ENCODE measurements at places on chromosomes 1 and 21.
A peak's percentile ranks its signal among the peaks of the same experiment; 100 is the strongest.

- DNase-seq, result no peak
Observed at GRCh38 chr1:151032164-151032563, 4.2 kb upstream of the BNIPL start.

DNA sequence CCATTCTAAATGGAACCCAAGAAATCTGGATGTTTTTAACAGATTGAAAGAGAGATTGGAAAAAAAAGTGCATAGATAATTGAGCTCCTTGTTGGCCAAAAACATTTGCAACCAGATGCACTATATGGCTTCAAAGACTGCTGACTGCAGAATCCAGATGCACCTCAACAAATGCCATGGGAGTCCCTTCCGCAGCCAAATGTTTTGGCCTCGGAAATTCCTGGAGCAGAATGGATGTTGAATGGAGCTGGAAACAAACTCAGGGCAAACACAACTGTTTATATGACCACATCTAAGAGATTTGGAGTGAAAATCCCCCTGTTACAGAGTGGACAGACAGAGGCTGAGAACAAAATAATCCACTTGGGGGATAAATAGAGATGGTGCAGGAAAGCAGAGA, 285.0 kb upstream of the NFIA start:
- no peak for DNase-seq

DNA sequence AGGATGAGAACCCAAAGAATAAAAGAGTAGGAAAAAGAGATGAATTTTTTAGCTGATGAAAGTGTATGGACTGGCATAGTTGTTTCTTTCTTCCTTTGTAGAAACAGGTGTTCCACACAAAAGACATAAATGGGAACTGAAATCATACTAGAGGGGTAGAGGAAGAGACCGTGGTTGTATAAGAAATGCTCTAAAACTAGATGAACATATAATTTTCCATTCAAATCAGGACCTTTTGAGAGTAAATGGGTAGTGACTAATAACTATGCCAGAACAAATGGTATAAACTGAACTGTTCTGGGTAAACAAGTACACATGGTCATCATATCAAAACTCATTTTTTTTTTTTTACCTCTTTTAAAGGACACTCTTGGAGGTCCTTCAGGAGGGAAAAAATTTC, 344.2 kb downstream of the VAV3 start:
- no peak for DNase-seq

GRCh38 chr1:247487057-247487456, 29.2 kb upstream of the OR2B11 start:
- DNase-seq, result peak; percentile 46

GRCh38 chr1:212652609-212653008, 44.0 kb downstream of the ATF3 start:
- no peak for DNase-seq

DNA sequence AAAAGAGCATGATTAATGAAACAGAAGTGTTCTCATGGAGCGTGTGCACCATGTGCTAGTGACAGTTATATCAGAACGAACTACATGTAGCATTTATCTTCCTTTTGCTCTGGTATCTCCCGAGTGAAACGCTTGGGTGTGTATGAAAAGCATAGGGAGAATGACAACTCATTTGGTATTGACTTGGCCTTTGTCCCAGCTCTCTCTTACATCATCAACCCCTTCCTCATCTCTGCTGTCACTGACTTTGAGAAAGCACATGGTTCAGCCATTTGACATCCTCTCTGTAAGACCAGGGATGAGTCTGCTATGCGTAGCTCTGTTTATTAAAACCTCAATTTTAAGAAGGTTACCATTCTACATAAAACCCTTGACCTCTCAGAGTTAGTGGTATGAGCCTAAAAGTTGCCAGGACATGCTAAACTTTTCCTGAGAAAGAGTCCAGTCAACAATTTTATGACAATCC, 201.0 kb downstream of the NRIP1 start:
- DNase-seq, result no peak

- DNase-seq, result no peak
Observed at GRCh38 chr1:7406641-7407543, 364.2 kb upstream of the VAMP3 start.

- DNase-seq, result peak; percentile 36
Observed at GRCh38 chr1:27632387-27633297, 2.3 kb downstream of the FGR start.
